ENCODE measurements at places on chromosomes 16 and 17. TPM values are rescaled to one million over a fixed set of nuclear protein-coding genes. Genes with fewer than 3 reads are reported as not detected.
A peak's percentile ranks its signal among the peaks of the same experiment; 100 is the strongest.

GRCh38 chr16:74766729-74767128 is 7.9 kb downstream of the FA2H start:
- DNase-seq, result no peak

DNA sequence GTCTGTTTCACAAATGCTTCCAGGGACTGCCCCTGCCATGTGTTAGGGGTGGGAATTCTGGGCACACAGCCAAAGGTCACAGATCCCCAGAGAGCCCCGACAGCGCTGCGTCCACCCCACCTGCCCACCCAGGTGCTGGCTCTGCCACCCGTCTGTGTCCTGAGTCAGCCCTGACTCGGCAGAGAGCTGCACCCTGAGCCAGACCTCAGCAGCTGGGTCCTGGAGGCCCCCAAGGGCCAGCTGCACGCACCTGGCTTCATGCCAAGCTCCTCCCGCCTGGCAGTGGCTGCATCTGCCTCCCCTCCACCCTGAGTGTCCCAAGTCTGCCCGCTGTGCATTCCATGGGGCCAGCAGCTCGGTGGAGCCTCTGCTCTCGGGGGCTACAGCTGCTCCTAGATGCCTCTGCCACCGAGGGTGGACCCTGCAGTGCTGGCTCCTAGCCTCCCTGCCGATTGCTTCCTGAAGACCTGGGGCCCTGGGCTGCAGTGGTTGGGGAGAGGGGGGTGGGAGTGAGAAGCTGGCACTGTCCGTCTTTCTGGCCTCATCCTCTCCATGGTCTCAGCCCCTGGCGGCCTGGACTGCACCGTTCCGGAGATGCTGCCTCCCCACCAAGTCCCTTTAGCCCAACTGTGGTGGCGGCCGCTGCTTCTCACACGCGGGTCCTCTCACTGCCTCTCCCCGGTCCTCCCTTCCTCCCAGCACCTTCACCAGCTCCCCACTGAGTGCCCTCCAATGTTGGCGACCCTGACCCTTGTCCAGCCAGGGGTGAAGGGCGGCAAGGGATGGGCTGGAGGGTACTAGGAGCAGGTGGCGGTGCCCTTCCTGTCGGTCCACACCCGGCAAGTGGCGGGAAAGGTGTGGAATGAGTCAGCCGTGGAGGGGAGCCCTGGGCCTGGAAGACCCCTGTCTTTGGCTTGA is 3.0 kb downstream of the SECTM1 start:
- peak; percentile 91 for DNase-seq

- DNase-seq, result no peak
These were observed 45.8 kb downstream of the SYT17 start for GRCh38 chr16:19213885-19214284.

- no peak for DNase-seq
These were observed 452.0 kb downstream of the SOX9 start for GRCh38 chr17:72572604-72573491.

MAPT gene
- total RNA-seq, result 3.5 TPM

- DNase-seq, result no peak
These were observed 4.6 kb downstream of the GAN start for GRCh38 chr16:81319221-81319912.

DNA sequence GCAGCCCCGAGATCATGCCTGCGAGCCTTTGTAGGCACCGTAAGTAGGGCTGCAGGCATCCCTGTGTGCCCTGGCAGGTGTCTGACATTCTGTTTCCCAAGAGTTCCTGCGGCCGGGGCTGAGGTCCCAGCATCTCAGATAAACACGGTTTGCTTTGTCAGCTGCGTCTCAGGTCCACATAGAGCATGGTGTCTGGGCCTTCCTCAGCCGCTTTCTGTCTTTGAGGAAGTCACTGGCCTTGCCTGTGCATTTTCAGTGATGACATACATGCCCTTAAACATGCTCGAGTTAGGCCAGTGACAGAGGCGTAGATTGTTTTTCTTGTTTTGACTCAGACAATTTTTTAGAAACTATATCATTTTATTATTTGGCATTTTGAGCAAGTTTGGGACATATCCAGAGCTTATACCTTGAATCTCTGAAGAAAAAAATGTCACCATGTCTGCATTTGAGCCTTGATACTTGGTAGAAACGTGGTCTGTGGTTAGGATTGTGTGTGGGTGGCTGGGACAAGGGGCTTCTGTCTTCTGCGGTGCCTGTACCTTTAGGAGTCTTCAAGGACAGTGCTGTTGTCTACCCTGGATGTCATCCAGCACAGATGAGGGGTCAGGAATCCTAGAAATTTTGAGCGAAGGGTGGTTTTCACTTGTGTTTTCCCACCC is 105.8 kb downstream of the SNX29 start:
- no peak for DNase-seq

BCL6B gene
- 1.3 TPM for total RNA-seq

DNA sequence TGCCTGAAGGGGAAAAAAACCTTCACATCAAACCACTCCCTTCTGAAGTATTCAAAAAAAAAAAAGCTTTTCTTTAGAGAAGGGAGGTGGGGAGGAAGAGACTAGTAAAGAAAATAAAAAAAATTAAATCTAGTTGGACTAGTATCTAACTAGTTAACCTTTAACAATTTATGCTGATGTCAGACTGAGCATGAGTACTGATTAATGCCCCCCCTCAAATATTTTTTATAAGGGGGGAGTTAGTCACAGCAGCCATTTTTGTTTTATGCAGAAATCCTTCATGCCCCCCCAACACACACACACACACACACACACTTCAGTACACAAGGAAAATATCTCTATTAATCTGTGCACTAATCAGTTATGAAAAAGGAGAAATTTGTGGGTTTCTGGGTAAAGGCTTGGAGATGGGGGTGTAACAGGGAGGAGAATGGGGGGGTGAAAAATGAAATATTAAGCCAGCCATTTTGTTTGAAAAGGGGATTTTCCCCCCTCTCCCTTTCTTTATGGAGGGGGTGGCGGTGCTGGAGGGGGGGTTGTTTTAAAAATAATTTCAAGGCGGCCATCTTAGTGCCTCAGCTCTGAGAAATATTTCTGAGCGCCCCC is 4.7 kb upstream of the CHD3 start:
- peak; percentile 83 for DNase-seq

- peak; percentile 69 for DNase-seq
These were observed 5.2 kb downstream of the CACNA1G start for GRCh38 chr17:50565402-50566350.

CDK5R1 gene
- 0.45 TPM for total RNA-seq

- DNase-seq, result no peak
These were observed 12.9 kb downstream of the BANP start for GRCh38 chr16:87964049-87964659.

RRAD gene
- 2.6 TPM for total RNA-seq

- no peak for DNase-seq
These were observed 821 bp upstream of the GFAP start for GRCh38 chr17:44915862-44916780.

HEATR9 gene
- not detected for total RNA-seq

GRCh38 chr17:35555691-35556090 is 4.9 kb downstream of the SLFN14 start:
- no peak for DNase-seq

DNA sequence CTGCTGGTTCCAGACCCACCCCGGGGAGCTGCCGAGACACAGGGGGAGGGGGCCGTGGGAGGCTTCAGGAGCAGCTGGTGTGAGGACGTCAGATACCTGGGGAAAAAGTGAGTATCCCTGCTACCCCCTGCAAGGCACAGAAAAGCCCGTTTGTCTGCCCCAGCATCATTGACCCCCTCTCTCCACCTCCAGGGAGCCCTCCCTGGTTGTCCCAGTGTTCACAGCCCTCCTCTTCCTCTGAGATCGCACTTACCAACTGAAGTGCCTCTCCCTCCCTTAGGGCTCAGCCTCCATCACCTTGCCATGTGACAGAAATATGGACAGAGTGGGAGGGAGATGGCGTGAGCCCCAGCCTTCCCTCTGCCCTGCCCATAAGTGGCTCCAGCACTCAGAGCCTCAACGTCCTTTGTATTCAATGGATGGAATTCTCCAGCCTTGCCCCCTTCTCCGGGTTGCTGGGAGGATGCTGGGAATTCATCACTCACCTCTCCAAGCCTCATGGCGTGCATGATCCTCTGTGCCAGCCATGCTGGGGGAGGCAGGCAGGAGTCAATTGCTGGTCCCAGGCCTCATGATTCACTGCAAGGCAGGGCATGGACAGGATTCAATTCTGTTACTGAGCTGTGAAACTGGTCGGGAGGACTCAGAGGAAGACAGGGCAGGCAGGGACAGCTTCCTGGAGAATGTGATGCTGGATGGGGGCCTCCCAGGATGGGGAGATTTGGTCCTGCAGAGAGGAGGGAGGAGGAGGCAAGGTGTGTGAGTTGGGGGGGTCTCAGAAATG is 14.6 kb downstream of the SPNS3 start:
- no peak for DNase-seq

- DNase-seq, result no peak
These were observed 143.9 kb upstream of the SHISA6 start for GRCh38 chr17:11097121-11097520.

GRCh38 chr16:69796285-69797118 is 34.4 kb downstream of the WWP2 start:
- peak; percentile 89 for DNase-seq

DNA sequence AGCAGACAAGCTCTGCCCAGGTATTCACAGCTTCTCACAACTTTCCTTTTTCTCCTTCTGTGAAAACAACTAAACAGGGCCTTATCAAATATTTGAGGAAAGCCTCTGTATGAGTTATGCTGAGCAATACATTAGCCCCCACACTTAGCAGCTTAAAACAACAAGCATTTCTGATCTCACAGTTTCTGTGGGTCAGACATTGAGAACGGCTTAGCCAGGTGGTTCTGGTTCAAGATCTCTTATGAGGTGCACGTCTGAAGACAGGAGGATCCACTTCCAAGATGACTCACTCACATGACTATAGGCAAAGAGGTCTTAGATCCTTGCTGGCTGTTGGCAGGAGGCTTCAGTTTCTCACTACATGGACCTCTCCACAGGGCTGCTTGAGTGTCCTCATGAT is 181.4 kb upstream of the WSCD1 start:
- DNase-seq, result no peak

DNA sequence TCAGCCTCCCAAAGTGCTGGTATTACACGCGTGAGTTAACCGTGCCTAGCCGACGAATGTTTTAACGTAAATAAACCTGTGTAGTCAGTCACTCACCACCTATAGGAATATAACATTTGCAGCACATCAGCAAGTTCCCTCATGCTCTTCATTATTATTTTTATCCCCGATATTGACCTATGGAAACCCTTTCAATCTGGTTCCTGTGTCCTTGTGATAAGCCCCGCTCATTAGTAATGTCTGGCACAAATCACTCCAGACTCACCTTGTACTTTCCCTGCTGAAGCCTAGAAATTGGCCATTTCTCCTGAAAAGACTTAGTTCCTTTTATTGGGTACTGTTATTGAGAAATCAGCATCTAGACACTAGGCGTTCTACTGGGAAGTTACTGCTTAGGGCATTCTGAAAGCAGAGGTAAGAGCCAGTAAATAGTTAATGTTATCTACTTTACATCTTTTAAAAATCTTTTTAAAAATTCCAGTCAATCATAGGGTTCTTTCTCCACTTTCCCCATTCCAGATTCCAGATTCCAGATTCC is 1.5 kb upstream of the PHKG2 start:
- no peak for DNase-seq

- DNase-seq, result no peak
These were observed 16.7 kb downstream of the CDK5R1 start for GRCh38 chr17:32503251-32504165.

DNA sequence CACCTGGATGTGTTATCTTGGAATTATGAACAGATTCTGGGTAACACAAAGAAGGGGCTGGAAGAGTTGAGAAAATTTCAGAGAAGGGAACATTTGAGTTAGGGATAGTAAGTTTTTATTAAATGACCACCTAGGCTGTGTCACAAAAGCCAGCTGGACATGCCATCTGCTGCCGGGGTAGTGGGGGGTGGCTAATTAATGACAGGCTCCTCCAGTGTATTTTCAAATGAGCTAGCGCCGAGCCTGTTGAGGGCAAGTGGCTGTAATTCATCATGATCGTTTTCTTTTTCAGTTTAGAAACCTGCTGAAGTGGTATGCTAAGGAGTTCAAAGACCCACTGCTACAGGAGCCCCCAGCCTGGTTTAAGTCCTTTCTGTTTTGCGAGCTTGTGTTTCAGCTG is 6.2 kb downstream of the TMEM97 start:
- no peak for DNase-seq

- DNase-seq, result no peak
These were observed 260.8 kb downstream of the ZFHX3 start for GRCh38 chr16:72787130-72787513.

DNA sequence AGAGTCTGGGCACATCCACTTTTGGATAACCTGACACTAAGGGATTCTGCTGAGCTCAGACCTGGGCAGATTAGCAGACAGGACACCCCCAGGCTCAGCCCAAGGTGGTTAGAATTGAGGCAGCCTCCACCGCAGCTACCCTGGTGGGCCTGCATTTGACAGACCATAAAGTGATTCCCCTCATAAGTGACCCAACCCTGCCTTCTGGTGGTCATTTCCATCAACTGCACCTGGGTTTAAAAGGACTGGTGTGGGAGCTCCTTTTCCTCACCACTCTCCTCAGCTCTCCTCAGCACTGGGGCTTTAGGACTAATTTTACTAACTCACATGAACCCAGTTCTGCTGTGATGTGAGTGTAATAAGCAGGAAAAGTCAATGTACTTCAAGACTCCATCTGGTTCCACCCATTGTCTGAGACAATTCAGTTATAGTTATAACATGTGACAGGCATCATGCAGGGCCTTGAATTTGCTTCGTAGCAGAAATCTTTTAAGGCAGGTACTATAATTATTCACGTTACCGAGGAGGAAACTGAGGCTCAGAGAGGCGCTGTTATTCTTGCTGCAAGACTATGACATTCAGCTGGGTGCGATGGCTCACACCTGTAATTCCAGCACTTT is 42.5 kb downstream of the MYH3 start:
- DNase-seq, result peak; percentile 79

- DNase-seq, result no peak
These were observed 2.7 kb downstream of the FOXJ1 start for GRCh38 chr17:76138234-76138895.

CDC27 gene
- 104 TPM for total RNA-seq

- peak; percentile 76 for DNase-seq
These were observed 7.9 kb upstream of the PAM16 start for GRCh38 chr16:4358831-4359561.

SULT1A1 gene
- 67.2 TPM for total RNA-seq

DNA sequence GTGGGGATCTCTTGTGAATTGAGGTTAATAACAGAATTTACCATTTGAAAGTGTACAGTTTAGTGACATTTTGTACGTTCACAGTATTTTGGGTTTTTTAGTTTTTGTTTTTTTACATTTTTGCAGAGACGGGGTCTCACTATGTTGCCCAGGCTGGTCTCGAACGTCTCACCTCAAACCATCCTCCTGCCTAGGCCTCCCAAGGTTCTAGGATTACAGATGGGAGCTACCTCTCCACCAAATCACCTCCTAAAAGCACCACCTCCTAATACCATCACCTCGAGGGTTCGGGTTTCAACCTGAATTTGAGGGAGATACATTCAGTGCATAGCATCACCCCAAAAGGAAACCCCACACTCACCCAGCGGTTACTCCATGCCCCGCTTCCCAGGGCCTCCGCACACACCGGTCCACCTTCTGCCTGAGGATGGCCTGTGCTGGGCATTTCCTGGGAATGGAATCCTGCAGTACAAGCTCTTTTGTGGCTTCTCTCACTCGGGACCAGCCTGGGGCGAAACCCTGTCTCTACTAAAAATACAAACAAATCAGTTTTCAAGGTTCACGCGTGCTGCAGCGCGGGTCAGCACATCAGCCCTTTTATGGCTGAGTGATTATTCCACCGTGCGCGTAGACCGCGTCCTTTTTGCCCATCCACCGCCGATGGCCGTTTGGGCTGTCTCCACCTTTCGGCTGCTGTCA is 182.7 kb upstream of the CIBAR2 start:
- DNase-seq, result no peak
